Neural progenitor cell (in vitro differentiated cells): ENCODE measurements at places on chromosomes 1 and 21. TPM values are rescaled to one million over a fixed set of nuclear protein-coding genes. Genes with fewer than 3 reads are reported as not detected.

GRCh38 chr1:15786581-15786980, 20.9 kb downstream of the UQCRHL start:
- no peaks in the 10 kb centered on the region for H3K36me3 ChIP-seq
- H3K4me1 ChIP-seq: no peaks in the 10 kb centered on the region
- H3K27me3 ChIP-seq: no peaks in the 10 kb centered on the region
- no peak overlapping the region for H3K4me3 ChIP-seq
- H3K27ac ChIP-seq: no peak overlapping the region
- DNase-seq: no peak

DNA sequence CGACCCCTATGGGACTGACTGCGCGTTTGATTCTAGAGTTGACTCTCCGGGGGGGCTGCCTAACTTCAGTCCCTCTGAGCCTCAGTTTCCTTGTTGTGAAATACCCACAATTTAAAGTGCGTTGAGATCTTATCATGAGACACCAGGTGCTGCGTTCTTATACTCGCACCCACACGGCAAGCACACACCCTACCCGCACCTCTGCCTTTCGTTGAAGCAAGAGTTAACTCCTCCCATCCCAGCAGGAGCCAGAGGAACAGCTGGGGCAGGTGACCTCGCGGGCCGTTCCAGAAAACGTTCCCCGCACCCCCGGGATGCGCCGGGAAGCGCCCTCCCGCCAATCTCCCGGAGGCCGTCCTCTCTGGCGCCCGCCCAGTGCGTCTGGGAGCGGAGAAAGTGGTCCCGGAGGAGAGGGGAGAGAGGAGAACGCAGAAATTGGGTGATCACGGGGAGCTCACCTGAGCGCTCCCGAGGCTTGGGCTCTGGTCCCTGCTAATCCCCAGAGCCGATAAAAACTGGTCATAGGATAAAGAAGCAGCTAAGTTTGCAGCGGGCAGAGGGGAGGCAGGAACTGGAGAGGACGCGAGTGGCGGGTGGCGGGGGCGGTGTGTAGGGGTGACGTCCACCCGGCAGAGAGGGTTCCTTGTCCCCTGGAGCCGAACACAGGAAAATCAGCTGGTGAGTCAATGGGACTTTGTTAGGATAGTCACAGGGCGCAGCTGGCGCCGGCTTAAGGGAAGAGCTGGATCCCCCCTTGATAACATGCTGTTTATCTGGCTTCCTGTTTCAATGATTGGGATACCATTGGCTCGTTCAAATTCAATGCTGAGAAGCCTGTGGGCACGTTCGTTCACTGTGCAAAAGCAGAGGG, 869 bp downstream of the NAV1 start:
- peaks cover 76% of the 10 kb centered on the region for H3K27me3 ChIP-seq
- no peaks in the 10 kb centered on the region for H3K36me3 ChIP-seq
- DNase-seq: peak; percentile 73

DNA sequence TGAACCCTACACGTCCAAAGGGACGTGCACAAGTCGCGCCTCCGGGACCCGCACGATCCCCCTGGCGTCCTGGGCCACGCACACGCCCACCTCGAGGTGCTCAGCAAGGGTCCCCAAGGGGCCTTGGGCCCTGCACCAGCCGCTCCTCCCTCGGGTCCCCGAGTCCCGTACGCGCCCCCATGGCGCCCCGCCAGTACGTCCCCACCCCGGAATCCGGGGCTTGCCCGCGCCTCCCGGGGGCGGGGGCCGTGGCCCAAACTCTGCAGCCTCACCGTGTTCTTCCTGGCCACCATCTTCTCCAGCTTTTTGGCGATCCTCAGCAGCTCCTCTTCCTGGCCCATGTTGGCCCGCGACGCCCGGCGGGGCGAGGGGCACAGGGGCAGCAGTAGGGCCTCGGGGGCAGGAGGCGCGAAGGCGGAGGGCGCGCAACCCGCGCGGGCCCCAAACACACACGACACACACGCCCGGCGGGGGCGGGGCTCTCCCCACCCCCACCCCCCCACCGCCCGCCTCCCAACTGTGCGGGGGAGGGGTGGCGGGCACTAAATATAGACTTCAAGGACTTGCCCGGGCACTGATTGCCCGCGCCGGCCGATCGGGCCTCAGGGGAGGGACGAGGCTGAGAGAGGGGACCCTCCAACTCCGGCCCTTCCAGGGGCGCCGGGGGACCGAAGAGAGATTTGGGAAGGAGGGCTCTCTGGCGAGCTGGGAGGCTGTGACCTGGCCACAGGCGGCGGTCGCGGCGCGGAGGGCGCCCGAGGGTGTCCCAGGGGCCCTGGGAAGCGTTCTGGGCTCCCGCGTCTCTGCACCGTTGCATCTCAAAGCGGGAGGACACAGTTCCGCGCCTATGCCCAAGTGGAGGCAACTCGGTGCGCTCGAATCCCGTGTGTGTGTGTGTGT, at the start of gene TCEA3:
TSS of gene TCEA3 (minus strand) at position 456 of the 900 bp plus-strand sequence. CDS start at position 341, 115 bp downstream.
- DNase-seq: peak; percentile 47
- no peak within 1 kb of the TSS for H3K27ac ChIP-seq
- peaks cover 96% of the 10 kb centered on the region for H3K27me3 ChIP-seq
- H3K4me1 ChIP-seq: peaks cover 12% of the 10 kb centered on the region

CHRNB2 gene
- 0.11 and 2.3 TPM in 2 replicates for total RNA-seq

OVAAL gene
- total RNA-seq: not detected in 2 replicates

VPS26C gene
- total RNA-seq: 60.2 and 80.5 TPM in 2 replicates

GBP1 gene
- total RNA-seq: not detected in 2 replicates
